ENCODE measurements at places on chromosomes 5 and 9.

GRCh38 chr9:128304136-128304970, 17.9 kb downstream of the TRUB2 start:
- no peak for DNase-seq

- no peak for DNase-seq
Observed at GRCh38 chr5:134398609-134399155, 13.0 kb downstream of the CDKN2AIPNL start.

DNA sequence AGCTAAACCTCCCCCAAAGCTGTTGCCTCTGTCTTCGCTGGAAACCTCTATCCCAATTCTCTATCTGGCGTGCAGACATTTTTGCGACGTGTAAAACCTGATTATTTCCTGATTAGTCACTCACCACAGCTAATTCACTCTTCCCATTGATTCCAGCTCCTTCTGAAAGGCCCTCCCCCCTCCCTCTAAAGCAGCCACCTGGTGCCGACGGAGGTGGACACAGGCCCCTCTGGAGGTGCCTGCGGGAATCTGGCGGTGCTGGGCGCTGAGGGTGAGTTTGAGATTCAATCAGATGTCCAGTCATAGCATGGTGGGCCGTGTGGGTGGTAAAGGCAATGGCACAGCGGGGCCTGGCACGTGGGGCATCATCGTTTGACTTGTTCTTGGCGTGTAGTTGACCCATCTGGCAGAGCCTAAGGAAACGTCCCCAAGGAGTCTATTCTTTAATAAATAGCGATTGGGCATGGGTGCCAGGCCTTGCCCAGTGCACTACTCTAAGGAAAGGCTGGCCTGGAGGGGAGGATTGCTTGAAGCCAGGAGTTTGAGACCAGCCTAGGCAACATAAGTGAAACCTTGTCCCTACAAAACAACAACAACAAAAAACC, 271.1 kb upstream of the MVB12B start:
- no peak for DNase-seq

GRCh38 chr5:133921979-133922378, 46.4 kb downstream of the C5orf15 start:
- DNase-seq, result peak; percentile 69

GRCh38 chr5:176373100-176373818, 8.0 kb downstream of the ARL10 start:
- no peak for DNase-seq

DNA sequence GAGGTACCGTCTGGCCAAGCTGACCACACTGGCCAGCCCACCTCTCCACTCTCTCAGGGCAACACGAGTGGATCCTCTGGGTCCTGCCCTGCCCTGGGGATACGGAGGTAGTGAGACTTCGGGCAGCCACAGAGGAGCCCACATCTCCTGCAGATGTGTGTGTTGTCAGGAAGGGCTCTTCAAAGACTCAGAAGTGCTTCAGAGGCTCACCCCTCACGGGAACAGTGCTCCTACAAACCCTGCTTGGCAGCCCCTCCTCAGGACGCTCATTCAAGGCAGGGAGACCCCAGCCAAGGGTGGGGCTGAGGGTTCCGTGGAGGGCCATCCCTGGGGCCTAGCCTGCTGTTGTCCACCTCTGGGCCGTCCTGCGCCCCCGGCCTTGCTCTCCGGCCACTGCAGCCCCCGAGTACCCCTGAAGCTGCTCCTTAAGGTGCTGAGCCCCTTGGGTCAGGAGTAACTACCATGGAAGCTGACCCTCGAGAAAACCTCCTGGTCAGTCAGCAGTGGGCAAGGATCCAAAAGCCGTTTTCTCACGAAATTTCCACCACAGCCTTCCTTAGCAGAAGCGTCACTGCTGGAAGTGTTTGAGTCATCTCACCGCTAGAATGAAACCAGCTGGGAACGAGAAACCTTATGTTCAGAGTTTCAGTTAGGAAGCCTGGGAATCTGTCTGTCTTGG, 23.2 kb upstream of the LRRC14B start:
- DNase-seq, result no peak

DNA sequence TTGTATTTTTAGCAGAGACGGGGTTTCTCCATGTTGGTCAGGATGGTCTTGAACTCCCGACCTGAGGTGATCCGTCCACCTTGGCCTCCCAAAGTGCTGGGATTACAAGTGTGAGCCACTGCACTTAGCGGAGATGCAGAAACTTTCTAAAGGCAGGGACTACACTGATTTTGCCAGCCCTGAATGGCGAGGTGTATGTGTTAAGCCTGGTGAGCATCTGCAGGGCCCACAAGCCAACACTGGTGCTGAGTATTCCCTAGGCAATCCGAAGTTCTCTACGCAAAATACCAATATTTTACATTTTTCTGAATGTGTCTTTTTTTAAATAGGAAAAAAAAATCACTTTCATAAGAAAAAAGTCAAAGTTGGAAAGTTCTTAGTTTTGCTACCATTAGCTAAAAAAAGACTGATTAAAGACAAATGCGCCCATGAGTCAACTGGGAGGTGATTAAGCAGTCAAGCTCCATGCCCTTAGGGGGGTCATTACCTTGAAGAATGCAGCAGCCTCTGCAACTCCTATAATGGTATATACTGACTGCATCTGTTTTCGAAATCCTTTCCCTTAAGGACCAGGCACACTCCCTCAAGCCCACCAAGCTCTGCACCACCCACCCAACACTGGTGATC, 502.8 kb downstream of the BNC2 start:
- no peak for DNase-seq

DNA sequence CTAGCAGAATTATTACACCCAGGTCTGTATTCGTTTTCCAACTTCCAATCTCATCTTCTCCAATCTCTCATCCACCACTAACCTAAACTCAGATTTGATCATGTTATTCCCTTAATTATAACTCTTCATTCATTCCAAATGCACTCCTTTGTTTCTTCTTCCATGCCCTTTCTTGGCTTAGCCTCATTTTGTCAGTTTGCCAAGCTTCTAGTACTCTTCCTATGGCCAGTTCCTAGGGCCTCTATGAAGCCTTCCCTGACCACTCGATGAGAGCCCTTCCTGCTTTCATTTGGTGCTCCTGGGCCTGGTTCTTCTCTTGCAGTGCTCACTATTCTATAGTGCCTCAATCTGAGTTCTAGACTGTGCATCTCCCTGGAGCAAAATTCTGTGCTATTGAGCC, 5.8 kb downstream of the FAM219A start:
- DNase-seq, result no peak

GRCh38 chr9:133876144-133876543, 116.0 kb downstream of the VAV2 start:
- no peak for DNase-seq

DNA sequence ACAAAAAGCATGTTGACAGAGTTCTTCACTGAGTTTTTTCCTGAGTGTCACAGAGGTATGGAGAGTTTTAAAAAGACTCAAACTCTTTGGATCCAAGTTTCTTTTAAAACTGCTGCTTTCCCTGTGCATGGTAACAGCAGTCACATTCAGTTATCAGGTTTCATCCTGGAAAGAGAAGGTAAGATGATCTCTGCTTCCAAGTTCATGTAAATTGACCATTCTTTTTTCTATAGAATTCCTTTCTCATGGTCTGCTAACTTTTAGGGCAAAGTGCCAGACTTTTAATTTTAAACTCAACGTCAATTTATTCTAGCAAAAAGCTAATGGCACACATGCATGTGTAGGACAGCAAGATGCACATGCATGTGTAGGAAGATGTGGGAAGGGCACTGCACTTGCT, 52.5 kb upstream of the PRLR start:
- DNase-seq, result no peak

DNA sequence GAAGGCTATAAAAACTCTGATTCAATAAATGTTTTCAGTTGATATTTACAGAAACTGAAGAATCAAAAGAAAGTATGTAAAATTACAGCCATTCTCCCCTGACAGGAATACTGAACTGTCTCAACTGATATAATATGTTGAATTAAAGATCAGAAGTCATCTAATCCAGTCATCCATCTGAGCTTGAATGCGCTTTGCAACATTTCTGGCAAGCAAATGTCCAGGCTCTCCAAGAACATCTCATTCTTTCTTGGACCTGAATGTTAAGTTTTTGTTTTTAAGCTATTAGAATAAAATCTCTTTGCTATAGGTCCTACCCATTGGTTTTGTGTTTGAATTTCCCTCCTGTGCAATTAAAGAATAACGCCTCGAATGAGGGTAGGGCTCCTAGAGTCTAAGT, 120.5 kb downstream of the MPDZ start:
- no peak for DNase-seq

DNA sequence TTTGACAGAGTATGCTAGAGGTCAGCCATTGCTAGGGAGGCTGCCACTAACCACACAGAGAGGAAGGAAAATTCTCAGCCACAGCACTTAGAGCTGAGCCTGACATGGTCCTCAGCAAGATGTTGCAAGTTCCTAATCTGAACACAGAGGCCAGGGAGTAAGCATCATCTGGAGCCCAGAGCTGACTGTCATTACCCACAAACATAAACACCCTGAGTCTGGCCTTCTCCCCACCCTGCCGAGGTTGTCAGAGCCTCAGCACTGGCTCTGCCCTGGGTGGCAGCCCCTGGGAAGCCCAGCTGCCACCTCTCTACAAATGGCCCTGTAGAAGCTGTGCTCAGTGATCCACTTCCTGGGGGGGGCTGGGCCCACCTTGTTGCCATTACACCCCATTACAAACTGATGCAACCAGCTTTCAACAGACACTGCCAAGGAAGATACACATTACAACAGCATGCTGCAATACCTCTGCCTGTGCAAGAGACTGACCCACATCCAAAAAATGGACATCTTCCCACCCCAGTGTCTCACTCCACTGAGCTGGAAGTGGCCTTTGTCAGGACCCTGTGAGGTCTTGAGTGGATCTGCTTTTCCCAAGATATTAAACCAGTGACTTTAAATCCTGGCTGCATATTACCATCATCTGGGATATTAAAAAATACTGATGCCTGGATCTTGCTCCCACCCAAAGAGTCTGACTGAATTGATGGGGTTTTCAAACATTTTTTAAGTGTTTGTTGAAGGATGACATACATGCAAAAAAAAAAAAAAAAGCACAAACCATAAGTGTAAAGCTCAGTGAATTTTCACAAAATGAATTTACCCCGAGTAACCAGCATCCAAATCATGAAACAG, 33.0 kb downstream of the IRF1 start:
- no peak for DNase-seq

Data from NCI-H2081 (cell line).